Temporal lobe (tissue), 4 donors: ENCODE measurements at places on chromosomes 4 and X. TPM values are rescaled to one million over a fixed set of nuclear protein-coding genes. Genes with fewer than 3 reads are reported as not detected.

MCF2 gene
- total RNA-seq, result 9.1 TPM

FAT4 gene
- 147 TPM for total RNA-seq

MAGEA11 gene
- not detected for total RNA-seq

BMPR1B gene
- 5.9 TPM for total RNA-seq

MAGEA12 gene
- total RNA-seq, result not detected

HPGD gene
- total RNA-seq, result 3.0 TPM

NUDT11 gene
- 63.4 TPM for total RNA-seq

TDO2 gene
- total RNA-seq, result not detected

RCHY1 gene
- 40.1 TPM for total RNA-seq

RBMXL3 gene
- total RNA-seq, result not detected

TMEM156 gene
- total RNA-seq, result 0.74 TPM

SORCS2 gene
- total RNA-seq, result 8.9 TPM

RRH gene
- total RNA-seq, result 0.25 TPM

GAGE12H gene
- total RNA-seq, result not detected

PACRGL gene
- 37.4 TPM for total RNA-seq

HEPH gene
- total RNA-seq, result 5.4 TPM

FAM9B gene
- total RNA-seq, result not detected

CPLX1 gene
- 2.0 TPM for total RNA-seq

HSD17B13 gene
- under 0.01 TPM for total RNA-seq

ADAMTS3 gene
- total RNA-seq, result 14.8 TPM

XK gene
- 3.0 TPM for total RNA-seq

BEX1 gene
- 99.8 TPM for total RNA-seq
